ENCODE measurements at places on chromosomes 3 and 15. TPM values are rescaled to one million over a fixed set of nuclear protein-coding genes. Genes with fewer than 3 reads are reported as not detected.
A peak's percentile ranks its signal among the peaks of the same experiment; 100 is the strongest.

DNA sequence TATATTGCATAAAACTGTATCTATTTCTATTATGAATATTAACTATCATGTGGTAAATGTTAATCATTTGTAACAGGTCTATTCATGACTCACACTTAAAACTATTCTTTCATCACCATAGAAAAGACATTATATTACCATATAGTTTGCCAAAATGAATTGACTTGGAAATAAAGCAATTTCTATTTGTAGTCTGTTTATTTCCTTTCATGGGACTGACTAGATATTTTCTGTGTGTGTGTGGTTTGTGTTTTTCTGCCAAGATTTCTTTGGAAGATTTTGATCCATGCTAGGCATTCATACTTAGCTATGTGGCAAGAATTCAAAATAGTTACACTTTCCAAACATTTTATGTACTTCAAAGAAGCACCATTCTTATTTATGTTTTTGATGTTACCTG lies 522.5 kb upstream of the AGTR1 start:
- no peaks in the 10 kb centered on the region for H3K27me3 ChIP-seq
- H3K36me3 ChIP-seq: no peaks in the 10 kb centered on the region
- H3K27ac ChIP-seq: no peak overlapping the region
- DNase-seq: no peak
- no peaks in the 10 kb centered on the region for H3K4me1 ChIP-seq

GRCh38 chr15:45023659-45024225 lies 747 bp downstream of the SORD start:
- DNase-seq: no peak
- no peaks in the 10 kb centered on the region for H3K36me3 ChIP-seq
- peaks cover 36% of the 10 kb centered on the region for H3K4me1 ChIP-seq

PLSCR5 gene
- total RNA-seq: not detected

SUSD5 gene
- 0.80 TPM for total RNA-seq

ARL13B gene
- 5.6 TPM for total RNA-seq

GRCh38 chr3:183295211-183295610 lies 42.2 kb downstream of the B3GNT5 start:
- no peak for DNase-seq
- no peak overlapping the region for H3K27ac ChIP-seq
- no peaks in the 10 kb centered on the region for H3K36me3 ChIP-seq
- no peaks in the 10 kb centered on the region for H3K27me3 ChIP-seq
- no peak overlapping the region for H3K4me3 ChIP-seq
- peaks cover 14% of the 10 kb centered on the region for H3K4me1 ChIP-seq

SLC28A1 gene
- 0.91 TPM for total RNA-seq

GRCh38 chr15:100995471-100996430 lies 76.6 kb downstream of the LRRK1 start:
- H3K36me3 ChIP-seq: no peaks in the 10 kb centered on the region
- no peak overlapping the region for H3K27ac ChIP-seq
- no peak overlapping the region for H3K4me3 ChIP-seq
- H3K4me1 ChIP-seq: no peaks in the 10 kb centered on the region

GRCh38 chr15:25408929-25409328 lies 29.9 kb downstream of the UBE3A start:
- H3K27ac ChIP-seq: no peak overlapping the region
- no peak for DNase-seq
- no peaks in the 10 kb centered on the region for H3K27me3 ChIP-seq
- H3K4me3 ChIP-seq: no peak overlapping the region
- peaks cover 73% of the 10 kb centered on the region for H3K4me1 ChIP-seq

GRCh38 chr3:157311633-157312375 lies 124.8 kb upstream of the PTX3 start:
- no peaks in the 10 kb centered on the region for H3K4me1 ChIP-seq
- no peaks in the 10 kb centered on the region for H3K27me3 ChIP-seq
- no peak overlapping the region for H3K4me3 ChIP-seq
- no peaks in the 10 kb centered on the region for H3K36me3 ChIP-seq

C2CD4A gene
- not detected for total RNA-seq

DNA sequence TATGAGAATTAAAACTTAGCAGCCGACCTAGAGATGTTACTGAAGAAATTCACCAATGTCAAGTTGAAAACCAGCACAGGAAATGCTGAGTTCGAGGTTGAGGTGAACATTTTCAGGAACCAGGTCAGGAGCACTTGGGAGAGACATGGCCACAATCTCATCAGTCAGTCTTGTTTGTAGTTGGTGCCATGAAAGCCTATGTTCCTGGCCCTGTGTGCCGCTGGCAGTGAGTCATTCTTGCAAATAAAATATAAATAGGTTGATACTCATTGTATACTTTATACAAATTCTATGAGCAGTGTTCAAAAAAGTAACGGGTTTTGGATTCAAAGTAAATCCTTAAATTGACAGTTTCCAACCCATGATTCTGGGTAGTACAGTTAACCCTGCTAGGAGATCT lies 1.5 kb upstream of the FSIP1 start:
- H3K4me3 ChIP-seq: peak overlapping the region; percentile 86
- H3K27me3 ChIP-seq: no peaks in the 10 kb centered on the region
- DNase-seq: no peak
- peak overlapping the region; percentile 84 for H3K27ac ChIP-seq
- H3K36me3 ChIP-seq: no peaks in the 10 kb centered on the region

- H3K27ac ChIP-seq: no peak overlapping the region
- no peaks in the 10 kb centered on the region for H3K36me3 ChIP-seq
- no peak overlapping the region for H3K4me3 ChIP-seq
These were observed 53.0 kb upstream of the KPNA4 start for GRCh38 chr3:160618363-160618762.

DNA sequence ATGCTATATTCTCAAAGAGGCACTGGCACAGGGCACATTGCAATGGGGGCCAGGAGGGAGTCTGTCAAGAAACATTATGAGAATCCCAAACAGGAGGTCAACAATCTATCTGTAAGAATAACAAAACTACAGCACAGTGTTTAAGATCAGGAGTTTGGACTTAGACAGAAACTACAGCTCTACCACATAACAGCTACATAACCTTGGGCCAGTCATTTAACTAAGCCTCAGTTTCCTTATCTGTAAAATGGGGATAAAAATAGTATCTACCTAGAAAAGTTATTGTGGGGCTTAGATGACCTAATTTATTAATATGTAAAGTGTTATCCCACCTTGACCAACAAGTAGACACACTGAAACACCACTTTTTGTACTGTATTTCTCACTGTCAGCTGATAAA lies 9.9 kb downstream of the B4GALT4 start:
- no peak overlapping the region for H3K4me3 ChIP-seq
- H3K36me3 ChIP-seq: peaks cover 67% of the 10 kb centered on the region
- DNase-seq: no peak
- H3K27ac ChIP-seq: no peak overlapping the region
- no peaks in the 10 kb centered on the region for H3K27me3 ChIP-seq

- no peak overlapping the region for H3K27ac ChIP-seq
- DNase-seq: no peak
These were observed 217.8 kb upstream of the CBLB start for GRCh38 chr3:106086636-106087035.

CCDC14 gene
- total RNA-seq: 6.9 TPM

GRCh38 chr3:13385373-13385965 lies 34.7 kb downstream of the NUP210 start:
- H3K4me1 ChIP-seq: no peaks in the 10 kb centered on the region
- no peaks in the 10 kb centered on the region for H3K27me3 ChIP-seq
- no peak for DNase-seq

GRCh38 chr15:78052001-78052401 lies 25.5 kb downstream of the TBC1D2B start:
- peaks cover 84% of the 10 kb centered on the region for H3K4me1 ChIP-seq
- no peak overlapping the region for H3K4me3 ChIP-seq
- no peaks in the 10 kb centered on the region for H3K27me3 ChIP-seq
- peak overlapping the region; percentile 78 for H3K27ac ChIP-seq
- DNase-seq: no peak
- H3K36me3 ChIP-seq: peaks cover 8% of the 10 kb centered on the region

- H3K27ac ChIP-seq: no peak overlapping the region
- no peaks in the 10 kb centered on the region for H3K27me3 ChIP-seq
- H3K4me1 ChIP-seq: peaks cover 23% of the 10 kb centered on the region
- H3K4me3 ChIP-seq: no peak overlapping the region
- no peak for DNase-seq
These were observed 49.9 kb upstream of the KLF13 start for GRCh38 chr15:31276596-31277298.

- H3K4me3 ChIP-seq: no peak overlapping the region
- H3K4me1 ChIP-seq: no peaks in the 10 kb centered on the region
- DNase-seq: no peak
These were observed 11.6 kb downstream of the TSEN2 start for GRCh38 chr3:12495749-12496452.

- H3K36me3 ChIP-seq: no peaks in the 10 kb centered on the region
- no peak for DNase-seq
- no peaks in the 10 kb centered on the region for H3K27me3 ChIP-seq
- peak overlapping the region; percentile 88 for H3K27ac ChIP-seq
- H3K4me3 ChIP-seq: peak overlapping the region; percentile 9
These were observed 155.6 kb downstream of the TIGIT start for GRCh38 chr3:114449271-114450007.

DNA sequence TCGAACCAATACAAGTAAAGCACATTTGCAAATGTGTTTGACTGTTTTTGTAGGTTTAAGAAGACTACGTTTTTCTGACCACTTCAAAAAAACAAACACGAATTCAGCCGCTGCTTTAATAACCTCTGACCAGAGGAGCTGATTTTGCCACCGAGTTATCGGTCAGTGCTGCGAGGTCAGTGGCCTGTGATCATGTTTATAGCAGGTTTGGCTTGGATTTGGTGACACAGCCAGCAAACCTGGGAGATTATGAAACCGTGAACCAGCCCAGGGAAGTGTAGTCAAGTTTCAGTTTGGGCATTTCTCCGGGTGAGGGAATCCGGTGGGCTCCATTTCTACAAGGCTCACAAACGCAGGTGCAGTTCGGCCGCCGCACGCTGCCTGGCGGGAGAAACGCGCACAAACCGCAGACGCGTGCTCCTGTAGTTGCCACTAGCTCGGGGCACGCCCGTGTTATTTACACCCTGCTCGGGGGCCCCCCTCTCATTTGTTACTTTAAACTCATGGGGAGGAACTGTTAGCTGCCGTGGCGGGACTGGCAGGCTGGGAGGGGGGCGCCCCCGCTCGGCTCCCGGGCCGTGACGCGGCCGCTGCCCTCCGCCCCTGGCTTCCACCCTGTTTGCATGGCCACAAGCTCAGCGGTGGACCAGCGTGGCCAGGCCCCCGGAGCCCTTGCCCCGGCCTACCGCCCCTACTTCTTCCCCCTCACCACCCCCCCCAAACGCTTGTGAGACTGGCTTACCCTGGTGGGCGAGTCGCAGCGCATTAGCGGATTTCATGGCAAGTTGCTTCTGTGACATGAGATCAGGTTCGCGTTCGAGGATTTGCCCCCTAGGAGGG lies 13.6 kb upstream of the ONECUT1 start:
- H3K36me3 ChIP-seq: no peaks in the 10 kb centered on the region
- DNase-seq: no peak
- peak overlapping the region; percentile 49 for H3K4me3 ChIP-seq
- H3K27ac ChIP-seq: no peak overlapping the region
- H3K27me3 ChIP-seq: peaks cover 100% of the 10 kb centered on the region
- H3K4me1 ChIP-seq: peaks cover 33% of the 10 kb centered on the region

SAMD7 gene
- total RNA-seq: not detected

MELTF gene
- total RNA-seq: 9.6 TPM

GRCh38 chr3:124890573-124891190 lies 3.5 kb upstream of the ITGB5 start:
- H3K4me1 ChIP-seq: peaks cover 29% of the 10 kb centered on the region
- no peak for DNase-seq
- no peak overlapping the region for H3K4me3 ChIP-seq
- no peaks in the 10 kb centered on the region for H3K27me3 ChIP-seq
- no peak overlapping the region for H3K27ac ChIP-seq

GRCh38 chr15:28977377-28978010 lies 91.7 kb downstream of the APBA2 start:
- peak; percentile 32 for DNase-seq
- H3K4me1 ChIP-seq: peaks cover 4% of the 10 kb centered on the region
- peaks cover 5% of the 10 kb centered on the region for H3K27me3 ChIP-seq
- no peak overlapping the region for H3K4me3 ChIP-seq
- no peaks in the 10 kb centered on the region for H3K36me3 ChIP-seq

DNA sequence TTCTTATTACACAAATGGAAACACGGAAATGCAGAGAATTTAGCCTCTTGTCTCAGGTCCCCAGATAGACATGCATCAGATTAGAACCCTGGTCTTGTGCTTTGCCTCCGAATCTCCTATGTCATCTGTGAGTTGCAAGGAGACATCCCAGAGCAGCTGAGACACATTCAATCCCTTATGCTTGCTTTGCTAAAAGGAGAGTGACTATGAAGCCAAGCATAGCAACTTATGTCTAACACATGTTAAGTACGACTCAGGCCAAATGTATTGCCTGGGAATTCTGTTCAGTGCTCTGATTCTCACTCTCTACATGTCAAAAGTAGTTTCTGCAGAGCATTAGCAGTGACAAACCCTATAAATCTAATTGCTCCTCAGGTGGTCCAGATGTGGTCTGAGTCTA lies 30.6 kb upstream of the LRRC3B start:
- no peaks in the 10 kb centered on the region for H3K27me3 ChIP-seq
- no peak overlapping the region for H3K4me3 ChIP-seq
- no peak overlapping the region for H3K27ac ChIP-seq
- no peaks in the 10 kb centered on the region for H3K36me3 ChIP-seq
- no peak for DNase-seq
- H3K4me1 ChIP-seq: no peaks in the 10 kb centered on the region

GRCh38 chr3:34016925-34017587 lies 218.6 kb downstream of the PDCD6IP start:
- no peak overlapping the region for H3K27ac ChIP-seq
- no peaks in the 10 kb centered on the region for H3K4me1 ChIP-seq
- H3K4me3 ChIP-seq: no peak overlapping the region
- peaks cover 13% of the 10 kb centered on the region for H3K27me3 ChIP-seq

- H3K36me3 ChIP-seq: no peaks in the 10 kb centered on the region
- H3K4me1 ChIP-seq: no peaks in the 10 kb centered on the region
- H3K4me3 ChIP-seq: no peak overlapping the region
- no peak for DNase-seq
These were observed 3.9 kb downstream of the CYP1A2 start for GRCh38 chr15:74752531-74752930.

- no peak for DNase-seq
- no peak overlapping the region for H3K4me3 ChIP-seq
- no peaks in the 10 kb centered on the region for H3K27me3 ChIP-seq
- peak overlapping the region; percentile 33 for H3K27ac ChIP-seq
- no peaks in the 10 kb centered on the region for H3K36me3 ChIP-seq
These were observed 13.4 kb downstream of the SCAMP5 start for GRCh38 chr15:75008629-75009326.

GRCh38 chr3:159432682-159433340 lies 555.8 kb upstream of the IL12A start:
- no peak for DNase-seq
- H3K4me1 ChIP-seq: no peaks in the 10 kb centered on the region
- no peak overlapping the region for H3K4me3 ChIP-seq

- H3K27me3 ChIP-seq: no peaks in the 10 kb centered on the region
- no peak overlapping the region for H3K27ac ChIP-seq
- no peak for DNase-seq
- peaks cover 78% of the 10 kb centered on the region for H3K36me3 ChIP-seq
- H3K4me3 ChIP-seq: no peak overlapping the region
These were observed 40.9 kb downstream of the SCAP start for GRCh38 chr3:47434849-47435248.

A4GNT gene
- not detected for total RNA-seq

All from left ventricle myocardium inferior (tissue), 1 donor.